GM23338 (cell line): ENCODE measurements at places on chromosomes 7 and 10.
A peak's percentile ranks its signal among the peaks of the same experiment; 100 is the strongest.

DNA sequence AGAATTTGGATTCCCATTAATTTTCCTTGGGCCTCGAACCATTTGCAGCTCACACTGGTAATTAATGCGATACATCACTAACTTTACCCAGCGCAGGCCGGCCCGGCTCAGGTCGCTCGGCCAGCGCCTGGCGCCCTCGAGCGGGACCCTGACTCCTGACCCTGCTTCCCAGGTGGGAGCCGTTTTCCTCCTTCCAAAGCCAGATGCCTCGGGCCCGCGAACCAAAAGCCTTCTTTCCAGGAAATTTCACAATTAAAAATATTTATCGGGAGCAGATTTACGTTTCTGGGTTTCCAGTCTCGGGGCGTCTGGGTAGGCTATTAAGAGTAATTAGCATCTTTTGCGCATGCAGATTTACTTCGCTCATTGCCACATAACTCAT, 12.2 kb downstream of the LBX1 start:
- peak; percentile 54 for DNase-seq

GRCh38 chr10:11345224-11346054, 266.0 kb downstream of the USP6NL start:
- peak; percentile 83 for DNase-seq

DNA sequence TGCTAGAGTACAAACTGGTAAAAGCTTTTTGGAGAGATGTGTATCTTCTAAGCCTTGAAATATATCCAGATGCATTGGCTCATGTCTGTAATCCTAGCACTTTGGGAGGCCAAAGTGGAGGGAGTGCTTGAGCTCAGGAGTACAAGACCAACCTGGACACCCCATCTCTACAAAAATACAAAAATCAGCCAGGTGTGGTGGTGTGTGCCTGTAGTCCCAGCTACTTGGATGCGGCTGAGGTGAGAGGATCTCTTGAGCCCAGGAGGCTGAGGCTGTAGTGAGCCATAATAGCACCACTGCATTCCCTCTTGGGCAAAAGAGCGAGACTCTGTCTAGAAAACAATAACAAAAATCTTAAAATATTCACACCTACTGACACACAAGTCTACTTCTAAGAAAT, 25.6 kb downstream of the TMEM209 start:
- DNase-seq: no peak

GRCh38 chr7:106773721-106774120, 91.4 kb upstream of the PIK3CG start:
- DNase-seq: no peak

DNA sequence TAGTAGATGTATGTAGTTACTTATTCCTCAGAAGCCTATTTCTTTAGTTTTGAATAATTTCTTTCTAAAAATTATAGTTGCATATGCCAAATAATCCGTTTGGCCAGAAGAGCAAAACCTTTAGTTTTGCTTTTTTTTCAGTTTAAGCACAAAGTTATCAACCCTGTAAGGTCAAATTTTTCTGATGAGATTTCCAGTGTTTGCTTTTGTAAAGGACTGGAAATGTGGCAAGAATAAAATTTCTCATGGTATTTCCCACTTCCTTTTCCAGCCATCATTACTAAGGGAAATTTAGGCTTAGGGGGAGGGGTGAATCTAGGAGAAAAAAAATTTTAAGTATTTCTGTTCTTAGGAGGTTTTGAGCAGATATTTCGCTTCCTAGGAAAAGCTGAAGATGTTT, 7.6 kb downstream of the CALD1 start:
- DNase-seq: no peak

DNA sequence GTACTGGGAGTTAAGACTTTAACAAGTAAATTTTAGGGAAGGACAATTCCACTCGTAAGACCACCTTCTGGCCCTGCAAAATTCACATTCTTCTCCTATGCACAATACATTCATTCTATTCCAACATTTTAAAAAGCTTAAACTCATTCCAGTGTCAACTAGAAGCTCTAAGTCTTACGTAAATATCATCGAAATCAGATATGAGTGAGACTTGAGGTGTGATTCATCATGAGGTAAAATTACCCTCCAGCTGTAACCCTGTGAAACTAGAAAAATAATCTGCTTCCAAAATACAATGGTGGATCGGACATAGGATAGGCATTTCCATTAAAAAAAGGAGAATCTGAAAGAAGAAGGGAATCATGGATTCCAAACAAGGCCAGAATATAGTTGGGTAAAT, 370.3 kb downstream of the CDC14C start:
- DNase-seq: no peak

GRCh38 chr7:92809760-92810573, 26.4 kb downstream of the CDK6 start:
- DNase-seq: peak; percentile 81

GRCh38 chr10:1522237-1522636, 215.1 kb downstream of the ADARB2 start:
- no peak for DNase-seq

GRCh38 chr7:24987331-24987842, 7.4 kb upstream of the OSBPL3 start:
- DNase-seq: no peak

DNA sequence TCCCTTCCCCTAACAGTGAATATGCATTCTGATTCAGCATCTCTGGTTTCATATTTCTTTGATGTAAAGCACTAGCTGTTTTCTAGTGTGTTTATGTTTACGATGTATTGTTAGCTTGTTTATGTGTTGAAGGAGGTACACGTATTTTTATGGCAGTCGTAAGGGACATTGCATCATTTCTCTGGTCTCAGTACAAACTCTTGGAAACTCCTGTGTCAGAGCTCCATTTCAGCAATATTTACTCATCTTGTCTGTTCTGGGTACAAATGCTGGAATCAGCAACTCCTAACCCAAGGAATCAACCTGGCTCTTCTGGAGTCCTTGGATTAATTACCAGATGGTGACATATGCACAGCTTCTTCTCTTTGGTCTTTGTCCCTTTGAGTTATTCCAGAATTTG, 270.0 kb upstream of the PLXDC2 start:
- DNase-seq: no peak

GRCh38 chr7:137873979-137874777, 27.4 kb upstream of the DGKI start:
- DNase-seq: no peak

DNA sequence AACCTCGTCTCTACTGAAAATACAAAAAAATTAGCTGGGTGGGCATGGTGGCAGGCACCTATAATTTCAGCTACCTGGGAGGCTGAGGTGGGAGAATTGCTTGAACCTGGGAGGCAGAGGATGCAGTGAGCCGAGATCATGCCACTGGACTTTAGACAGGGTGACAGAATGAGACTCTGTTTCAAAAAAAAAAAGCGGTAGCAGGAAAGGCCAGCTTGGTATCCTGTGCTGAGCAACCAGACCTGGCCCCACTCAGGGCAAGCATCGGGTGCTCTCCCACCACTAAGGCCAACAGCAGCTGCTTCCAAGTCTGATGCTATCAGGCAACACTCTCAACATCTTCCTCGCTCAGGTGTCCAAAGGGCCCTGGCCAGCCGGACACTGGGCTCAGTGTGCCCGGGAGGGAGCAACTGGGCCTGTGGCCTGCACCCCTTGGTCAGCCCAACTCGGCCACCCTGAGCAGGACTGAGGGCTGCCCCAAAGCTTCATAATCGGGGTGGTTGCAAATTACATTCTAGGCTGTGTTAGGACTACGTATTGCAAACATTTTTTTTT, 44.3 kb upstream of the MSMB start:
- DNase-seq: no peak

- no peak for DNase-seq
Measured at GRCh38 chr7:36871355-36871738, 147.1 kb upstream of the AOAH start.

- no peak for DNase-seq
Measured at GRCh38 chr7:69871886-69872569, 273.8 kb downstream of the AUTS2 start.
